IPS-NIHi11 (cell line): ENCODE measurements at places on chromosomes 12 and 14.
A peak's percentile ranks its signal among the peaks of the same experiment; 100 is the strongest.

DNA sequence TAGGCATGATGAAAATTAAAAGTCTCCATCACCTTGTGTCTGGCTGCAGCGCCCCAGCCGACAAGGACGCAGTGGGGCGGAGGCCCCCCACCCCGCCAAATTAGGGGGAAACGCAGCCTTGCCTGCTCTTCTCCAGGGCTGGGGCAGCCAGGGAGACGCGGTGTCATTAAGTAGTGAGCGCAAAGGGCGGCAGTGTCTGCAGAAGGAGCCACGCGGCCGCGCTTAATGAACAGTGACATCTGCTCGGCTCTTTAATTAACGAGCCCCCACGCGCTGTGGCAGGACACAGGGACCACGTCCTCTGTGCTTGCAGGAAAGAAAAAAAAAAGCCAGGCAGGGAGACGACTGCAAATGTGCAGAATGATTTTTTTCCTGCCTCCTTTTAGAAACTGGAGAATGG lies 93.4 kb upstream of the NCOR2 start:
- no peak for DNase-seq

GRCh38 chr12:48978291-48978740 lies at the start of gene WNT1:
Gene WNT1 (plus strand): TSS chr12:48978322. CDS start chr12:48978651, 329 bp downstream.
- DNase-seq = no peak

- DNase-seq = no peak
These were observed 110.7 kb upstream of the SFSWAP start for GRCh38 chr12:131600160-131600532.

DNA sequence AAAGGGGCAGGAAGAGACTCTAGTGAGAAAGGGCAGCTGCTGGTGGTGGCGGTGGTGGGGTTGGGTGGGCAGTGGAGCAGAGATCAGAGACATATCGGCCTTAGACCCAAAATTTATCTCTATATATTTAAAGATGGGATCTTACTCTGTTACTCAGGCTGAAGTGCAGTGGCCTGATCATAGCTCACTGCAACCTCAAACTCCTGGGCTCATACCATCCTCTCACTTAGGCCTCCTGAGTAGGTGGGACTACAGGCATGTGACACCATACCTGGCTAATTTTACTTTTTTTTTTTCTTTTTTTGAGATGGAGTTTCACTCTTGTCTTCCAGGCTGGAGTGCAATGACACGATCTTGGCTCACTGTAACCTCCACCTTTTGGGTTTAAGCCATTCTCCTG lies 18.6 kb upstream of the ITGA5 start:
- DNase-seq = no peak

DNA sequence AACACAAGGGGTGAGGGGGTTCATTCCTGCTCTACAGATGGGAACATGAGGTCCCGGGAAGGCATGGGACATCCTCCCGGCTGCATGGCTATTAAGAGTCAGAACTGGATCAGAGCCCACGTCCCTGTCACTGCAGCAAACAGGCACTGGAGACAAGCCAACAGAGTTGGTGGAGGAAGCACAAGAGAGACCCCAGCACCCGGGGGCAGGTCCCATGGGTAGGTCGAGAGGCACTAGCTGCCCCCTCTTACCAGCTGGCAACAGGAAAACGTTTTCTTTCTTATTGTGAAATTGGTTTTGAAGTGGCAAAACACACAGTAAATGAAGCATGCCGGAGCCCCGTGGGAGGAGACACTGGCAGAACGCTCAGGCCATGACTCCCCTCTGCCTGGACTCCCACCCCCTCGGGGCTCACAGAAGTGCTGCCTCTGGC lies 43.6 kb downstream of the SYNE3 start:
- DNase-seq = no peak

DNA sequence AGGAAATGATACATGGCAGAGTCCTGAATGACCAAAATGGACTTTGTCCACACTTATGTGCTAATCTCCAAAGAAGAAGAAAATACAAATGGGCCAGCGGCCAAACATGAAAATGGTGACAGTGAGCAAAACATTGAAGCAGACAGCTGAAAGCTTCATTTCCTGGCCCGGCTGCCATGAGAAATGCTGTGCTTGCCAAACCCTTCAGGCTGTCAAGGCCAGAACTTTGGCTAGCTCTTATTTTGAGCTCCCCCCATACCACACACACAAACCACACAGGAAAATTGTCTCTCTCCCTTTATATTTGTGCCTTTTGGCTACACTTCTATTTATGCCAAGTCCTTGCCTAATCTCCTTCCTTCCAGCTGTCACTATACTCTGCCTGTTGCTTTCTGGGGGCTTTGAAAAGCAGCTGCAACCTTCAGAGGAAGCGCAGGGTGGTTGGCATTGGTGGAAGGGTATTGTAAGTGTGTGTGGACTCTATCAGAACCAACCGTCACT lies 323.8 kb downstream of the RAD51B start:
- no peak for DNase-seq

GRCh38 chr12:92412856-92413255 lies 267.2 kb upstream of the BTG1 start:
- no peak for DNase-seq

DNA sequence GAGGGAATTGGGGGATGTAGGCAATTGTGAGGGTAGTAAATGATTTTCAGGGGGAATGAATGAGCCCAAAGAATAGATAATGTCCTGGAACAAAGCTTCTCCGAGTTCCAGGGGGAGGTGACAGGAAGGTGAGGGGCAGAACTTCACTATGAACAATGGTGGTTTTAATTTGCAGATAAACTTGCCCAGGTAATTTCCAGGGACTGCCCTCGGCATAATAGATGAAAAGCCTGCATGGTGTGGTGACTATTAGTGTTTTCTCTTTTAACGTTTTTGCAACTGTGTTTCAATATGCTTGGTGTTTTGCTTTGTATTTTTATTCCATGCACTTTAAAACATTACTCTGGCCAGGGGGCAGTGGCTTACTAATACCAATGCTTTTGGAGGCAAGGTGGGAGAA lies 325.2 kb upstream of the RGS6 start:
- no peak for DNase-seq

- no peak for DNase-seq
These were observed 25.4 kb downstream of the UTP20 start for GRCh38 chr12:101305226-101305779.

GRCh38 chr12:44759289-44759688 lies 116.8 kb downstream of the NELL2 start:
- no peak for DNase-seq

DNA sequence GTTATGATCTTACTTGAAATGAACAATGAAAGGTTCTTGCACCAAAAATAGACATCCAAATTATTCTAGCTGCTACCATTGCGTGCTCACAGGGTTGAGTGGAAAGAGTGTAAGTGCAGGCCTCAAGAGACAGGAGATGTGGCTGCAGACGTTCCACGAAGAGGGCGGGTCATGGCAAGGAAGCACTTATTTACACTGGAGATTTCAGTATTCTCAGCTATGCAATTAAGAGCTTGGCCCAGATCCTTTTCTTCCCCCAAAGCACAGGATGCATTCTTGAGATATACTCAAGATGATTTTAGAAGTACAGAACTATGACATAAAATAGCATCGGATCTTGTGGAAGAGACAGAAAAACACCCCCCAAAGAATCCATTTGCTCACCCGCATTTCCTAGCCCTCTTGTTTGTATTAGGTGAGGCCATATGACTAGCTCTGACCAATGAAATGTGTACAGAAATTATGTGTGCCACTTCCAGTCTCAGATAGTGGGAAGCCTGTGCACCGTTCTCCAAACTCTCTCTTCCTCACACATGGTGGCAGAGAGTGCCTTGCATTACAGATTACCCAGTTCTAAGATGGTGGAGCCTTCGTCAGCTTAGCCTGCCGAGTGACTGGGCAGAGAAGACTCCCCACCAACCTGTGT lies 261.4 kb downstream of the TTC8 start:
- DNase-seq = no peak

- DNase-seq = no peak
These were observed 334.6 kb downstream of the SYT1 start for GRCh38 chr12:79199166-79199565.

DNA sequence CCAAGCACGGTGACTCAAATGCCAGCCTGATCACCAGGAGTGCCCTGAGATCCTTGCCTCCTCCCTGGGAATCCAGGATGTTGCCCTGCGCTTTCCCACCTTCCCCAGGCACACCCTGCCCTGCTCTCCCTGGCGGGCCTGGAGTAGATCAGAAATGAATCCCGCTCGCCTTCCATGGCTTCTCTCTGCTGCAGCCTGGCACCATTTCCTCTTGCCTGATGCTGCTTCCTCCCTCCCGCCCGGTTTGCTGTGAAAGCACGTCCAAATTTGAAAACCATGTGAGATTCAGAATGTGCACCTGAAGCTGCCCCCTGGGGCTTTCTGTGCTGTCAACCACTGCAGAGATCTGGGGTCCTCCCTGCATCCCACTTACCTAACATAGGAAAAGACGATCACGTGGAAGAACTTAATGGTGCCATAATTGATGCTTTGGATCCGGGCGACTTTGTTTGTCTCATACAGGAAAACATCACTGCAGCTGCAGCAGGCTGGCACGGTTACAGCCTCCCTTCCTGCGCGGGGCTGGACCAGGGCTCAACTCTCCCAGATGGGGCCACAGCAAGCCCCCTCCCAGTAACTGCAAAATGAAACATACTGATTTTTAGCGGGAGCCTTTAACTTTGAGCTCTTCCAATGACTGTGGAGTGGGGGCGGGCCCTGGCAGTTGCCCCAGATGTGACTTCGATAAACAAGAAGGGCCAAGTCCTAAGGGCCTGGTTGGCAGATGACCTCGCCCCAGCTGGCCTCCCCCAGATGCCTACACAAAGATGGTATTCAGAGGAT lies 24.9 kb upstream of the C12orf76 start:
- DNase-seq = peak; percentile 26

GRCh38 chr14:77557391-77557790 lies 58.8 kb upstream of the ISM2 start:
- DNase-seq = no peak

DNA sequence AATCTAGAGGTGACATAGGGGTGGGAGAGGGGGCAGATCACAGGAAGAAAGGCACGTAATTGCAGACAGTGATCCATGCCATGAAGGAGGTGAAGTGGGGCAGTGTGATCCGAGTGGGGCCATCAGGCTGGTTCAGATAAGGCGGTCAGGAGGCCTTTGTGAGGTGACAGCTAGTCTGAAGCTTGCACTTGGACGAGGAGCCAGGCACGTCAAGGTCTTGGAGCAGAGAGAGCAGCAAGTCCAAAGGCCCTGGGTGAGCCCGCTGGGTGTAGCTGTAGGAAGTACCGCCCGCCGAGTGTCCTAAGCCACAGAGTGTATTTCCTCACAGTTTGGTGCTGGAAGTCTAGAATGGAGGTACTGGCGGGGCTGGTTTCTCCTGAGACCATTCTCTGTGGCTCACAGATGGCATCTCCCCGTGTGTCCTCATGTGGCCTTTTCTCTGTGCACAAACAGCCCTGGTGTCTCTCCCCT lies 23.6 kb downstream of the RHOF start:
- DNase-seq = no peak
